ENCODE measurements at places on chromosomes 7 and 10. TPM values are rescaled to one million over a fixed set of nuclear protein-coding genes. Genes with fewer than 3 reads are reported as not detected.

Gene ACHE
- 1.5 TPM for total RNA-seq

Gene GSTO2
- 0.38 TPM for total RNA-seq

DNA sequence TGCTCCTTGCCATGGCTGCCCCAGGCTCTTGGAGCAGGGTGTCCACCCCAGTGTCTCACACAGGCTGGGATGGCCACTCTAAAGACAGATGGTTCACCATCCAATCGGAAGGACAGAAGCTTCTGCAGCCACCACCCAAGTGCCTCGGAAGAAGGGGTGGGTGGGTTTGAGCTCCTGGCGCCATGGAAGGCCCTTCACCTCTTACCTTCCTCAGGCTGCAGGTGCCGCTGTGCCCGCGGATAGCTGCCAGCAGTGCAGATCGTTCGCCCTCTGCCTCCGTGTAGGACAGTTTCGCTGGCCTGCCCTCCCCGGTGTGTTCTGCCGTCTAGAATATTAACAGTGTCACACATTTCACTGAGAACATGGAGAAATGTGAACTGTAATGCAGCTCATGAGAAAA lies 243.6 kb upstream of the GRB10 start:
- DNase-seq = no peak

- DNase-seq = no peak
Measured at GRCh38 chr7:136104269-136104603, 127.1 kb upstream of the MTPN start.

GRCh38 chr7:154844499-154844898 lies 158.4 kb downstream of the PAXIP1 start:
- DNase-seq = no peak

All from A172 (cell line).